Epithelial cell of esophagus (primary cell): ENCODE measurements at places on chromosomes 11 and 22.
A peak's percentile ranks its signal among the peaks of the same experiment; 100 is the strongest.

DNA sequence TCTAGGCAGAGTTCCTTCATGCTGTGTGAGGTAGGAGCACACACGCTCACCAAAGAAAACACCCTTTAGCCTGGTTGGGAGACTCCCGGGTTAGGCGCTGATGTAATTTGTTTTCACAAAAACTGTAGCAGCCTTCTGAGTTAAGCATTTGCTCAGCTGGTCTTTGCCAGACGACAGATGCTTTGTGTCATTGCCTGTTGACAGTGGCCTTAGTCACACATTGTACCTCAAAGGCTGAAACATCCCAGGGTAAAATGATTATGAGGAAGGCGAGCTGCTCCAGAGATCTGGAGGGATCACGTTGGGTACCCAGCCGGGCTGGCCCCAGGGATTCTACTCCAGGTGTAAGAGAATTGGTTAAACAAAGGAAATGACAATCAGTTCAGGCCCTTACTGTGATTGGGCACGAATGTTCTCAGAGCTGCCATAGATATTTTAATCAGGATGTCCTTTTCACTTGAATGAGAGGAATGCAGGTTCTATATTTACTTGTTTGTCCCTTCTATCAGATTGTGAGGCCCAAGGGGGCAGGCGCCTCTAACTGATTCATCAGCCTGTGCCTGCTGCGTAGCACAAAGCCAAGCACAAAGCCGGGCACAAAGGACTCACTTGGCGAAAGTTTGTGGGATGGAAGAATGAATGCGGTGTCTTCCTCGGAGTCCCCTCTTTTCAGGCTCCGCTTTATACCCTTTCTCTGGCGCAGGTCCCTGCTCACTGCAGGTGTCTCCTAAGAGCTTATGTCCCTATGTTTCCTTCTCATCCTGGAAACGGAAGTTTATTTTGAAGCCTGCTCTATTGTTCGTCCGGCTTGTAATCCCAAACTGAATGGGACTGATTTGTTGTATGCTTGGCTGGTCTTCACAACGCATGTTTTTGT, 47.1 kb downstream of the ADM start:
- DNase-seq, result peak; percentile 71

DNA sequence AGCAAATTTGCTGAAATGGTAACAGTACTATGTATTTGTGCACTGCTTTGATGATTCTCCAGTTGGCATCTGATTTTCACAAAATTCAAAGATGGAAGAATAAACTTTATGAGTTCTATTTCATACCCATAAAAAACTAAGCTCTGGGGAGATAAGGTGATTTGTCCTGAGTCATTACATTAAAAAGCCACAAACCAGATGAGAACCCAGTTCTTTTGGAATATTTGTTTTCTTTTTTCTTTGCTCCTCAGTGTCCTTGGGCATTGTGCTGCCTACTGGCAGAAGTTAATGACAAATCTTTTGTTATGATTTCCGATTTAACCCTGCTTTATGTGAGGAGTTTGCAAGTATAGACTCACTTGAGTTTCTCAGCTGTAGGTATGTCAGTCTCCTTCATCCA, 45.4 kb upstream of the AMOTL1 start:
- no peak for DNase-seq

DNA sequence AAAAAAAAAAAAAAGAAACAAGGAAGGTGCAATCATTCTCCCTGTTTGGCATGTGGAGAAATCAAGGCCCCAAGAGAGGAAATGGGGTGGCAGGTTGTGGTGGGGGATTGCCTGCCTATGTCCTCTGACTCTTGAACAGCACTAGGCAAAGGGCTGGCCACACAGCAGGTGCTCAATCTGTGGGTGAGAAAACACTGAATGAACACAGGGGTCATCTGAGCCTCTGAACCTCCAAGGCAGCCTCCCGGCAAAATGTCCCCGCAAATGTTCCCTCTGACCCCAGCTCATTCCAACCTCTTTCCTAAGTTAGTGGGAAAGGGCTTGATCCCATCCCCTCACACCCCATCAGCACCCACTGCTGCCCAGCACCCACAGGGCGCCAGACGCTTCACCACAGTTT, 4.6 kb downstream of the PLA2G6 start:
- DNase-seq, result no peak

GRCh38 chr11:10746871-10747270, 4.2 kb upstream of the CTR9 start:
- no peak for DNase-seq

- DNase-seq, result peak; percentile 22
Measured at GRCh38 chr22:28547132-28547842, 132.4 kb downstream of the TTC28 start.

GRCh38 chr22:39238966-39239505, 5.7 kb downstream of the PDGFB start:
- no peak for DNase-seq
